T-helper 2 cell (primary cell): ENCODE measurements at places on chromosomes 16 and 17.

- DNase-seq: no peak
These were observed 89.5 kb upstream of the METRNL start for GRCh38 chr17:82989881-82990280.

GRCh38 chr17:39132192-39132610, 19.2 kb downstream of the PLXDC1 start:
- no peak for DNase-seq

DNA sequence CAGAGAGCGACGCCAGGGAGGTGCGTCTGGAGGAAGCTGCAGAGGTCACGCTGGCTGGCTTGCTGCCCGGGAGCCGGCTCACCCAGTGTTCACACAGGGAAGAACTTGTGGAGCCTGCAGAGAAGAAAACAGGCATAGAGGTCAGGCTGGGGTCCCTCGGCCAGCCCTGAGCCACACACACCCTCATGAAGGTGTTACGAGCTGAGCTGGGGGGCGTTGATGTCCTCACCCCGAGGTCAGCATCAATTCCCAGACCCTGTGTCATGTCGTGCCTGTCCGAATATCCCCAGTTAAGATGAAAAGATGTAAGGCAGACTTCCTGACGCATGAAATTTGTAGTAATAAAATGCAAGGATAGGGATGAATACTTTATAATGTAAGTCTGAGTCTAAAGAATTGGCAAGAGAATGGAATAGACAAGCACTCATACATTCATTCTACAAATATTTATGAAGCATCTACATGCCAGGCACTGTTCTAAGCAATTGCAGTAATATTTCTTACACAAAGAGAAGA, 77.1 kb downstream of the USP31 start:
- DNase-seq: no peak

DNA sequence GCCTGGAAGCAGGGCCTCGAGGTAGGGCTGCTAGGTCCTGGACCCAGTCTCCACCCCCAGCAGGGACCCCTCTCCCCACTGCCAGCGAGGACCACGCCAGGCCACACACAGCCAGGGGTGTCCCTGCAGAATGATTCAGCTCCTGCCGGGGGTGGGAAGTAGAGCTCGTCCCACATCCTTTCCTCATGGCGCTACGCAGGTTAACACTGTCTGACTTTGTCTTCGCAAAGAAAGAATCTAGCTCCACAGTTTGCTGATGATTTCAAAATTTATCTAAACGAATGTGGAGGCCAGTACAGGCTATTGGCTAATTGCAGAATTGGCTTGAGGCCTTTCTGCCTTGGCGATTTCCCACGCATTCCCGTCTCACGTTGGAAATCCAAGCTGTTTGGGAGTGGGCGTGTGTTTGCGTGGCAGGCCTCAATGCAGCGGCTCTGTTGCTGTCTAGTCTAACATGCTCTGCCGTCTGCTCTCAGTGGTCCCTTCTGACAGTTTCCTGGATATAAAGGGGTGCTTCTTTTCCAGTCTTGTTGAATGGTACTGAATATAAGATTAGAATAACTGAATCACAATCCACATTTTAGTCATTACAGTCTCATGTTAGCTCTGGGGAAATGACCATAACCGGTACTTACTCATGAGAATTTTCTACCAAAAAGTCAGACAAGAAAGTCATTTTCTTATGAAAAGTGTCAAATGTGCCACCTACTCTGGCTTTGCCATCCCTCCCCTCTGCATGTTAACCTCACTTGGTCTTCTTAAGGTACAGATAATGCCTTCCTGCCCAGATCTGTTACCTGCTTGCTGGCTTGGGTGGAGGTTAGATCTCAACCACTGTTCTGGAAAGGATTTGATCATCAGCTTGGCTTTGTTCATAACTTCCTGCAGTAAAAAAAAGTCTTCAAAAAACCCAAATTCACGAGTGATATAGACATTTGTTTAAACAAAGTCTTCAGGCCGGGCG, 252.4 kb downstream of the NTN1 start:
- no peak for DNase-seq

DNA sequence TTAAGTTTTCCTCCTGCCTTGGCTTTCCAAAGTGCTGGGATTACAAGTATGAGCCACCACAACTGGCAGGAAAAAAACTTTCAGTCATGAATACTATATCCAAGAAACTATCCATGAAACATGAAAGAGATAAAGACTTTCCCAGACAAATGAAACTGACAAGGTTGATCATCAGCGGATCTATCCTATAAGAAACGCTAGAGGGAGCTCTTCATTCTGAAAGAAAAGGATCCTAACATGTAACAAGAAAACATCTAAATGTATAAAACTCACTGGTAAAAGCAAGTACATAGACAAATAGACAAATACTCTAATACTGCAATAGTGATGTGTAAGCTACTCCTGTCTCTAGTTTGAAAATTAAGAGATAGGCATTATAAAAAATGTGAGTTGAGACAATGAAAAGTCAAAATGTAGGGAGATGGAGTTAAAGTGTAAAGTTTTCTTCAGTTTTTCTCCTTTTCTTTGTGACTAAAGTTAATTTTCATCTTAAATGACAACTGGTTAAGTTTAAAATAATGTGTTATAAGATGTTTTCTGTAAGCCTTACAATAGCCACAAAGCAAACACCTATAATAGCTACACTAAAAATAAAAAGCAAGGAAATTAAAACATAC, 79.6 kb upstream of the TEKT1 start:
- DNase-seq: no peak

DNA sequence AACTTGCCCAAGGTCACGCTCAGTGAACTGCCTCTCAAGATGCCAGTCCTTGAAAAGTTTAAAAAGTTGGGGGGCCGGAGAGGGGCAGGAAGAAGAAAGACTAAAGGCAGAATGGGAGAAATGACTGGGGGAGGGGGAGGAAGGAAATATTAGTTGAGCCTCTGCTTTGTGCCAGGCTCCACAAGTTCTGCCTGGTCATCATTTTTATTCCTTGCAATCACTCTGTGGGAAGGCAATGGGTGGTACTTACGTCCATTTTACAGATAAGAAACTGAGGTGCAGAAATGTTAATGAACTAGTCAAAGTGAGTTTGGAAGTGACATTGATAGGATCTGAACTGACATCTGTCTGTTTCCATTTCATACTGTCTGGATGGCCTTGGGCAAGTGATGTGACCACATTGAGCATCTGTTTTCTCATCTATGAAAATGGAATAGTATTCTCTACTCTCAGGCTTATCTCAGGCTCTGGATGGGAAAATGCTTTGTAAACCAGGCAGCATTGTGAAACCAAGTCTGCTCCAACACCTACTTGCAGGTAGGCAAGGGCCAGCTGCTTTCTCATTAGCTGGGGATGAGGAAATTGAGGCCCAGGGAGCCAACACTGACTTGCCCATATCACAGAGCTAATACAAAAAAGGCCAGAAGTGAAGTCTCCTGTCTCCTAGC, 19.2 kb downstream of the ASIC2 start:
- no peak for DNase-seq

DNA sequence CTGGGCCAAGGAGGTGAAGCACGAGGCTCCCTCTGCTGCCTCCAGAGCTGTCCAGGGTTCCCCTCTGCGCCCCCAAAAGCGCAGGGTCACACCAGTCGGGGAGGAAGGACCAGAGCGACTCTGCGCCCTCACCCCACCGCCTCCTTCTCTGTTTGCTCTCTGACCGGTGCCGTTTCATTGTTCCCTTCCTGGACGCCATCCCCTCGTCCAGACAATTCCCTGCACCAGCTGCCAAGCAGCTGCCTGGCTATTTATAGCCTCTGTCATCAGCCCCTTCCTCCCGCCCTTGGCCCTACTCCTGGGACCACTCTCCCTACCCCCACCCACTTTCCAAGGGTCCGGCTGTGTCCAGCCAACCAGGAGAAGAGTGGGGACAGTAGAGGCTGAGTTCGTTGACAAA, 68.8 kb upstream of the CREBBP start:
- no peak for DNase-seq

DNA sequence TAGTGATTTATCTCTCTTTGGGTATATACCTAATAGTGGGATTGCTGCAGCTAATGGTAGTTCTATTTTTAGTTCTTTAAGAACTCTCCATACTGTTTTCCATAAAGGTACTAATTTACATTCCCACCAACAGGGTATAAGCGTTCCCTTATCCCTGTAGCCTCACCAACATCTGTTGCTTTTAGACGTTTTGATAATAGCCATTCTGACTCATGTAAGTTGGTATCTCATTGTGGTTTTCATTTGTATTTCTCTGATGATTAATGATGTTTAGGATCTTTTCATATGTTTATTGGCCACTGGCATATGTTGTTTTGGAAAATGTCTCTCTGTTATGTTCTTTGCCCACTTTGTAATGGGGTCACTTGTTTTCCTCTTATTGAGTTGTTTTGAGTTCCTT, 88.5 kb upstream of the ZNF267 start:
- no peak for DNase-seq

GRCh38 chr16:74841469-74841868, 66.8 kb upstream of the FA2H start:
- no peak for DNase-seq

- DNase-seq: no peak
These were observed 17.0 kb downstream of the BTBD17 start for GRCh38 chr17:74344658-74345057.

- DNase-seq: no peak
These were observed 8.0 kb downstream of the PDF start for GRCh38 chr16:69322343-69322742.

GRCh38 chr16:81531419-81531821, 86.8 kb downstream of the CMIP start:
- DNase-seq: no peak

DNA sequence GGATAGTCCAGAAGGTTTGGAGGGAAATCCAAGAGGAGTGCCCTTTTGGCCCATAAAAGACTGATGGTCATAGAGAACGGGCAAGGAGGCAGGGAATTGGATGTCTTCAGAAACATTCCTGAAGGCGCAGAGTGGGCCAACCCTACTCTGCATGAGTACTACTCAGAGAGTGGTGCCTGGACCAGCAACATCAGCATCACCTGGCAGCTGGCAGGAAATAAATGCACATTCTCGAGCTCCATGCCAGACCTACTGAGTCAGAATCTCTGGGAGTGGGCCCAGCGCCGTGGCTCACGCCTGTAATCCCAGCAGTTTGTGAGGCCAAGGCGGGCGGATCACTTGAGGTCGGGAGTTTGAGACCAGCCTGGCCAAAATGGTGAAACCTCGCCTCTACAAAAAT, 27.1 kb upstream of the SLC39A11 start:
- DNase-seq: no peak

DNA sequence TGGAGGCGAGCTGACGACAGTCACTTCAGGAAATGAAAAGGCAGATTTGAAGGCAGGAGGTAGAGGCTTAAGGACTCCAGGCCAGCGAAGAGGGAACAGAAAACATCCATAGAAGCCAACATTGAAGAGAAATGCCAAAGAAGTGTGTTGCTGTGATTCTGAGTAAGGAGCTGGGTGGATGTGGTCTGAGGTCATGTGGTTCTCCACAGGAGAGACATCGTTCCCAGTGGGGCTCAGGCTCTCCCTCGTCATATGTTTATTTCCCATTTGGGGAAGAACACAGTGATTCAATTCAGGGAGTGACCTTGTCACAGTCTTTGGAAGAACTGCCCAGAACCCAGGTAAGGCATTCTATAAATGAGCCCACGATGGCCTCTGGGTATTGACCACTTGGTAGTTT, 6.6 kb upstream of the PMP22 start:
- no peak for DNase-seq

DNA sequence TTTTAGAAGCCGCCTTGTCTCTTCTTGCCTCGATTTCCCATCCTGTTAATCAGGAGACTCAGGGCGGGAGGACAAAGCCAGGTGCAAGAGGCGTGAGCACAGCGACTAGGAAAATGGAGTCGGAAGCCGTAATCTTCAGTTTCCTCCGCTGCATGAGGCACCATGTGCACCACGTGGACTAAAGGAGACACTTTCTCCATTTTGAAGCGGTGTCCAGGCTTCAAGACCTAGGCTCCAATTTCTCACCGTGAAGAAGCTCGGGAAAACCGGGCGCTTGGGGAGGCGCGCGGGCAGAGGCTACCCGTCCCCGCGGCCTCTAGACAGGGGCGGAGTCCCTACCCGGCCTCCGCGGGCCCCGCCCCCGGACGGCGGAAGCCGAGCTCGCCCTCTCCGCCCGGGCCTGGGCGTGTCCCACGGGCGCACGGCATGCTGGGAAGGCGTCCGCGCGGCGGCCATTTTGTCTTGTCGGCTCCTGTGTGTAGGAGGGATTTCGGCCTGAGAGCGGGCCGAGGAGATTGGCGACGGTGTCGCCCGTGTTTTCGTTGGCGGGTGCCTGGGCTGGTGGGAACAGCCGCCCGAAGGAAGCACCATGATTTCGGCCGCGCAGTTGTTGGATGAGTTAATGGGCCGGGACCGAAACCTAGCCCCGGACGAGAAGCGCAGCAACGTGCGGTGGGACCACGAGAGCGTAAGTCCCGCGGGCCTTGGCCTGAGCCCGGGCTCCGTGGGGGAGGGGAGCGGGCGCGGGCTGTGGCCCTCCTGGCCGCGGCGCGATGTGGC, at the start of gene LUC7L3:
LUC7L3 (plus strand) TSS at position 460 of the 780 bp plus-strand sequence; CDS start at position 590, 130 bp downstream.
- DNase-seq: peak; percentile 96

GRCh38 chr17:55654022-55654421, 68.6 kb downstream of the TMEM100 start:
- no peak for DNase-seq

GRCh38 chr16:27840311-27841060, 223.0 kb downstream of the GSG1L start:
- DNase-seq: no peak

- no peak for DNase-seq
These were observed 78.3 kb downstream of the TANGO6 start for GRCh38 chr16:68921637-68922036.

GRCh38 chr16:67448580-67448979, 17.7 kb downstream of the HSD11B2 start:
- DNase-seq: no peak

DNA sequence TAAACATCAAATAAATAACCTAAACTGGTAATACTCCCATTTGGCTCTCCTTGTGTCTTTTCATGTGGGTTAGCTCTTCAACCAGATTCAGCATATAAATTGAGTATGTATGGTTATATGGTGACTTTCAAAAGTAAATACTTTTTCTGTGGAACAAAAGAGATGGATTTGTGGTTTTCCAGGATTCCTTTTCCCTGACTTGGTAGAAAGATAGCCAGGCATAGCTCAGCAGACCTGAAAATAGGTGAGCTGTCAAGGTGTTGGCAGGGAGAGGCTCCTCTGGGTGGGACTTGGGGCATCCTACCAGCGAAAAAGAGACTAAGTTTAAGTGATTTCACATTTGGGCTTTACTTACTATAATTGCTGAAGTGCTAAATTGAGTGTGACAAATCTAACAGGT, 80.3 kb downstream of the FTO start:
- no peak for DNase-seq

DNA sequence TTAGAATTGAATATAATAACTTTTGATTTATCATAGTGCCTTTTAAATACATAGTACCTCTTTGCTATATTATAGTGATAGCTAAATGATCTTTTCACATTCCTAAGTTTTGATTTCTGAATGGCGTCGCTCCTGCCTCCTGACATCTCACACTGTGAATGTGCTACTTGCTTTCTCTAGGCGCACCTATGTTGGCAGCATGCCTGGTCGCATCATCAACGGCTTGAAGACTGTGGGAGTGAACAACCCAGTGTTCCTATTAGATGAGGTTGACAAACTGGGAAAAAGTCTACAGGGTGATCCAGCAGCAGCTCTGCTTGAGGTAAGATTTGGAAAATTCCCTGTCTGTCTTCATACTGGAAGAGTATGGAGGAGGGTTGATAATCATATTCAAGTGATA, 29.8 kb upstream of the ABCC11 start:
- DNase-seq: no peak
